GM06990 (cell line): ENCODE measurements at places on chromosomes 13 and 19.

DNA sequence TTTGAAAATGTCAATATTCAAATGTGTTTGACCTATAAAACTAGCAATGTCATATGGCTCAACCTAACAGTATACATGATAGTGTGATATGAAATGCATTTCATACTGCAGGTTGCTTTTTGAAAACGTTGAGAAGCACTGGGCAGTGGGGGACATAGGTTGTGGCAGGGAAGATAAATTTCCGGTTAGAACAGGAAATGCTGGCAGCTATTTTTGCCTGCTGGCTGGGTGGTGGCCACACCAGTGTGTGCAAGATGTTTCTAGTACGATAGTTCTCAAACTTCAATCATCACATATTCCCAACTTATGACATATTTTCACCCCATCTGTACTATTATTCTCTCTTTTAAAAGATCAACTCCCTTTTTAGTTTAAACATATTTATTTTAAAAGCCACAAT is 17.2 kb downstream of the FXYD5 start:
- no peak for DNase-seq

GRCh38 chr19:495081-495401 is 1.2 kb upstream of the MADCAM1 start:
- DNase-seq: no peak

GRCh38 chr13:74040200-74040599 is 94.0 kb downstream of the KLF12 start:
- no peak for DNase-seq

- no peak for DNase-seq
These were observed 6.1 kb downstream of the STXBP2 start for GRCh38 chr19:7643031-7643415.

DNA sequence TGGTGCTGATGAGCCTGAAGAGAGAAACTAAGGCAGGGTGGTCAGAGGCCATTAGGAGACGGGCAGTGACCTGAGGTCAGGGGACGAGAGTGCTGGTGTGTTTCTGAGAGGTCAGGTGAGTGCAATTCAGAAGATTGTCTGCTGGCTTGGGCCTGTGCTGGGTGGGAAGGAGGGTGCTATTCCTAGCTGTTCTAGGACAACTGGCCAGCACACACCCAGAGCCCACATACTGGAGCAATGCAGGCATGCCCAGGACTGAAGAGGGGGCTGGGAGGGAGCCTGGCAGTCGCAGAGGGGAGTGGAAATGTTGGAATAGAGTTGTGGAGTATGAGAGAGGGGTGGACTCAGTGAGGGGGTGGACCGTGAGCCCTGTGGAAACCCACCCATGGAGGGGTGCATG is 16.5 kb downstream of the ARHGEF7 start:
- DNase-seq: no peak

- peak; percentile 62 for DNase-seq
These were observed 622 bp upstream of the FXYD5 start for GRCh38 chr19:35153701-35154524.

- no peak for DNase-seq
These were observed 8.8 kb downstream of the SPPL2B start for GRCh38 chr19:2337329-2337707.

- DNase-seq: no peak
These were observed 26.0 kb upstream of the ZNF331 start for GRCh38 chr19:53511933-53512374.

- DNase-seq: no peak
These were observed 25.9 kb downstream of the RCBTB2 start for GRCh38 chr13:48507021-48507420.

DNA sequence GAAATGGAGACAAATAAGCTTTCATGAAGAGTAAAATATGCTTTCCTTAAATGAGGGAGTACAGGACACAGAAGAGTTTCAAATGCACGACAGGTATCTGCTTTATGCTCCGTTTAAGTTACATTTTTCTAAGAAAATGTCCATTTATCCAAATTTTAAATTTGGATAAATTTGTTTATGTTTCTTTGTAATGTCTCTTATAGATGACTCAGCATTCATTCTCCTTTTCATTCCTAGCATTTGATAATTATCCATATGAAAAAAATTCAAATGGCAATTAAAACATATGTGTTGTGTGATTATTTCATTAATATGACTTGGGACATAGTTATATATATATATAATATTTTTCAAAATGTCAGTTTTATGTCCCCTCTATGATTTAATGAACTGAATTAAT is 1449.3 kb downstream of the SLITRK1 start:
- DNase-seq: no peak

DNA sequence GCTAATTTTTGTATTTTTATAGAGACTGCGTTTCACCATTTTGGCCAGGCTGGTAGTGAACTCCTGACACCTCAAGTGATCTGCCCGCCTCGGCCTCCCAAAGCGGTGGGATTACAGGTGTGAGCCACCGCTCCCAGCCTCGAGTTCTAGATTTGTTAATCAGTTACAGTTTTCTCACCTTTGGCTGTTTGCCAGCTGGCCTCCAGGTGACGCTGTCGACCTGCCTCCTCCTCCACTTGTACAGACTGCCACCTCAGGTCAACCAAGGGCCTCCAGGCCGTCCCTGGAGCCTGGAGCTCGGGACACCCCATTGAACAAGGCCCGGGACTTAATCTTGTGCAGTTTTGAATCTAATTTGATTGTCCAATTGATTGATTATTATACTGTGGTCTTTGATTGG is 45.5 kb downstream of the IER2 start:
- peak; percentile 63 for DNase-seq

DNA sequence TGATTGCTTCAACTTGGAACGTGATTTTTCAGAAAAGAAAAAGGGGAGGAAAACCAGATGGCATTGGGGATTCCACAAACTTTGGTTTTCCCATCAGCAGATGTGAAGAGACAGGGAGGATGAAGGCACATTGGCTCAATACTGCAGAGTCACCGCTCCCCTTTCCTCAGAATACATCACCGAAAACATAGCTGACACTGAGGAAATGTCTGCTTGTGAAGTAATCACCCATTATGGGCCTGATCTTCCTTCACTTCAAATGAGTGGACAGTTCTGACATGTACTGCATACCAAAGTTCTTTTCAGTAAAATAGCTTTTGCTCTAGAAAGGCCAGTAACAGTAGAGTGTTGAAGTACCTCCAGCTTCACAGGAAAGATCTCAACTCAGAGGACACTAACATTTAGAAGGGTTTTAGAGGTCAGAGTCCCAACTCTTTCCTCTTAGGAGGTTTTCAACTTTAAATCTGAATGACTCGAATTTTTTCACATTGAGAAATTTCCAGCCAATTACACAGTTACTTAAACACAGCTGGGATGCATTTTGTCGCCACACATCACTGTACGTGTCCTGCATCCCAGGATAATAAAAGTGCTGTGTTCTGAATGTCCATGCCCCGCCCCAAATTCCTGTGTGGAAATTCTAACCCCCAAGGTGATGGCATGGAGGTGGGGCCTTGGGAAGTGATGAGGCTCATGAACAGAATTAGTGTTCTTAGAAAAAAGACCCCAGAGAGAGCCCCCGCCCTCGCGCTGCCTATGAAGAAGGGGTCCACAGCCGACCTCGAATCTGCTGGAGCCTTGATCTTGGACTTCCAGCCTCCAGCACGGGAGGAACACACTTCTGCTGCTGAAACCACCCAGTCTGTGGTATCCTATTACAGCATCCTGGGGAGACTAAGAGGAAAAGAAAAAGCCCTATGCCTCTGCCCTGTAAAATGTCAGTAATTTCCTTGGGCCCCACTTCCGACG is 77.7 kb downstream of the COL4A1 start:
- DNase-seq: no peak

GRCh38 chr19:45994456-45994997 is 740 bp upstream of the CCDC61 start:
- DNase-seq: no peak

DNA sequence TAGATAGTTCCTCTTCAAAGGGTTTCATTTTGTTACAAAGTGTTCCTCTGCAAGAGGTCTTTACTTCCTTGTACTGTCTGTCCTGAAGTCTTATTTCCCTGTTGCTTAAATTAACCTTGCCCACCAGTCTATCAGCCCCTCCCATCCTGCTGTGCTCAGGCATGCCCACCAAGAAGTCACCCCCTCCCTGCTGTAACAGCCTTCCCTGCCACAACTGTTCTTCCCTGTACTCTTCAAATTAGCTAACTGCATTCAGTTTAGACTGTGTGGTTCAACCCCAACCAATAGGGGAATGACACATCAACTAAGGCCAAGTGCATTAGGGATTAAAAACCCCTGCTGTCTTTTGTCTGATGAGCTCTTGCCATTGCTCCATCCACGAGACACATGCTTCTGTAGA is 34.4 kb upstream of the ZNF562 start:
- DNase-seq: no peak

DNA sequence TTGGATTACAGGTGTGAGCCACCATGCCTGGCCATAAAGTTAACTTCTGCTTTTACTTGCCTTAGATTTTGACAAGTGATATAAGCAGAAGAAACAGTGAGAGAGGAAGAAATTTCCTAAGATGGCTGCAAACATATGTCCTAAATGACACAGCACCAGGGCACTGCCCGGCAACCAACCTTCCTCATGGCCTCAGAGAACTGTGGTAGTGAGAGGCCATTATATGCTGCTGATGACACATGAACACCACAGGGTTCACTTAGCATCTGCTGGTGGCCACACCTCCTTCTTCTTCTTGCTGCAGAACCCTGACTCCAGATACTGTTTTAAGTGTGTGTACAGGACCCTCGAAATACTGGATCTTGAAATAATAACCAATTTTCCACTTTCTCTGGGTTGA is 88.2 kb downstream of the KCTD12 start:
- DNase-seq: no peak

DNA sequence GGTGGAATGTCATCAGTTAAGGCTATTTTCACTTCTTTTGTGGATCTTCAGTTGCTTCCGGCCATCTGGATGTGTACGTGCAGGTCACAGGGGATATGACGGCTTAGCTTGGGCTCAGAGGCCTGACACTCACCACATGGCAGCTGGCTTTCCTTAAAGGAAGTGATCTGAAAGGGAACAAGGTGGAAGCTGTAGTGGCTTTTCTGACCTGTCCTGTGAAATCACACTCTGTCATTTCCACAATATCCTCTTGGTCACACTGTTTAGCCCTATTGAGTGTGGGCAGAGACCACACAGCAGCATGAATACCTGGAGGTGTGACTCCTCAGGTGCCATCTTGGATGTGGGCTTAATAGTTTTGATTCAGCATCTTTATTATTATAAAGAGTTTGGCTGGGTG is 4.5 kb upstream of the BAX start:
- DNase-seq: no peak

DNA sequence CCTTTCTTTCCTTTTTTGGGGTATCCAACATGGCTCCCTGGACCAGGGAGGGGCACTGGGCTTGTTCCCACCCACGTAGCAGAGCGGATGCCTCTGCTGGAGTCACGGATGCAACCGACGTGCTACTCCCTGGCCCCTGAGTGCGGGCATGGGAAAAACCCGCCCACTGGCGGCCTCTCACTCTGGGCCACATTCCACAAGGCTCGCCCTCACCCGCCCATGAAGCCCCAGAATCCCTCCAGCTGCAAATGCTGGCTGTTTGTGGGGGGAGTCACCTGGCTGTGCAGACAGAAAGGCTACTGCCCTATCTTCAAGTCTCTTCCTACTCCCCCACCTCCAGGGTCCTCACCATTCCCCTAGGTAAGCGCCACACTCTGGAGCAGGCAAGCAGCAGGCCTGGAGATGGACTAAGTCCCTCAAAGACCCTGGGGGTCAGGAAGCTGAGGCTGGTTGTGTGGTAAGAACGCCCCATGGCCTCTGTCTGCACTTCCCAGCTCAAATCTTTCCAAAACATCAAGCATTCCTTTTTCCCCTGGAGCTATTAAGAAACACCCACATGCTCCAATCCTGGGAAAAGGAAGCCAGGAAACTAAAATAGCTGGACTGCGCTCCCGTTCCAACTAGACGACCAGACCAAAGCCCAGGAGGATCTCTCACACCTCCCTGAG is 17.9 kb upstream of the EPHX3 start:
- no peak for DNase-seq

DNA sequence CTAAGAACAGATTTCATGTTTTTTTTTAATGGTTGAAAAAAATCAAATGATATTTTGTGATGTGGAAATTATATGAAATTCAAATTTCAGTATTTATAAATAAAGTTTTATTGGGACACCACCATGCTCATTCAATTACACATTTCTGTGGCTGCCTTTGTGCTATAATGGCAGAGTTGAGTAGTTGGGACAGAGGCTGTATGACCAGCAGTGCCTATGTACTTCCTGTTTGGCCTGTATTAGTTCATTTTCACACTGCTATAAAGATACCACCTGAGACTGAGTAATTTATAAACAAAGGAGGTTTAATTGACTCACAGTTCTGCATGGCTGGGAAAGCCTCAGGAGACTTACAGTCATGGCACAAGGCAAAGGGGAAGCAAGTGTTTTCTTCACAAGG is 33.6 kb downstream of the AKAP11 start:
- no peak for DNase-seq

DNA sequence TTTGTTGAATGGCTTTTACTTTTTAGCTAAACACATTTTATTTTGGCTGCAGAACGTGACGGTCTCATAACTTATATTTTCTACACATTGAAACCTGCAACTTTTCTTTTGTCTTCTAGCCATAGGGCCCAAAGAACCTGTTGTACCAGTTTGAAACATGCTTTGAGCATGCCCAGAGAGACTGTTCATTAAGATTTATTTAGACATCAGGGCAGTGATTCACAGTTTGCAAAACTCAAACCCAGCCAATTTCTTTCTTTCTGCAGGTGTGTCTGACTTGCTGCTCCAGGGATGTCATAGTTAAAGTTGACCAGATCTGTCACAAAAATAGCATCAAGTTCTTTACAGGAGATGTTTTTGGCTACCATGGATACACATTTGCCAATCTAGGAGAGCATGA is 22.0 kb downstream of the SAE1 start:
- no peak for DNase-seq

DNA sequence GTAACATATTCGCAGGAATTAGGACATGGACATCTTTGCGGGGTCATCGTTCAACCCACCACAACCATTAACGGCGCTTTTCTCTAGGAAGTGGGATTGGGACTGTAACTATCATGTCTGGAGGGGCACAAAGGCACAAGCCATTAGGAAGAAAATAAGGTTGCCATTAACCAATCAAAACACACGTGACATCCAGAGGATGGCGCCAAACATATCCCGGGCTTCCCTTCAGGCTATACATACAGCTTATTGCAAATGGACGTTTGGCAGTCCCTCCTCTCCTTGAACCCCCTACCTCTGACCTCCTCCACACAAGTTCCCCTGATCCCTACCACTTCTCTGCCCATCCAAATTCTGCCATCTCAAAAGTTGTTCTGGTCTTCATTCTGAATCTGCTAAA is 26.6 kb upstream of the GSX1 start:
- no peak for DNase-seq
